SK-N-SH (cell line): ENCODE measurements at places on chromosomes 7 and 10. TPM values are rescaled to one million over a fixed set of nuclear protein-coding genes. Genes with fewer than 3 reads are reported as not detected.

DNA sequence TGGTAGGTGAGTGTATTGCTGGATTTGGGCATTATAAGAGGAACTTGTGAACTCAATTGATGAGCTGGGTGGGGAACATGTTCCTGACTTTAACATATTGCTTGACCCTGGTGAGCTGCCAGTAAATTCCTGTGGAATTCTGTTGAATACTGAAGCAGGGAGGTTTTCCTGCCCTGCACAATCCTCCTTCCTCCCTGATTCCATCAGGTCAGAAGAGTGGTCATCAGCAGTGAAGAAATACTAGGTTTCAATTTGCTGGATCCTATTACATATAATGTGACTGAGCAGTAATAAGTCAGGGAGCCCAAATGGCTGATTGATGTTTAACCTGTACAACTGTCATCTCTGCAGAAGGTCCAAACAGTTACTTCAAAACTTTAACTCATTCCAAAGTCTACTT, 581.2 kb downstream of the SUGCT start:
- DNase-seq: no peak

GRCh38 chr7:55325371-55325792, 39.8 kb upstream of the LANCL2 start:
- no peak for DNase-seq

DNA sequence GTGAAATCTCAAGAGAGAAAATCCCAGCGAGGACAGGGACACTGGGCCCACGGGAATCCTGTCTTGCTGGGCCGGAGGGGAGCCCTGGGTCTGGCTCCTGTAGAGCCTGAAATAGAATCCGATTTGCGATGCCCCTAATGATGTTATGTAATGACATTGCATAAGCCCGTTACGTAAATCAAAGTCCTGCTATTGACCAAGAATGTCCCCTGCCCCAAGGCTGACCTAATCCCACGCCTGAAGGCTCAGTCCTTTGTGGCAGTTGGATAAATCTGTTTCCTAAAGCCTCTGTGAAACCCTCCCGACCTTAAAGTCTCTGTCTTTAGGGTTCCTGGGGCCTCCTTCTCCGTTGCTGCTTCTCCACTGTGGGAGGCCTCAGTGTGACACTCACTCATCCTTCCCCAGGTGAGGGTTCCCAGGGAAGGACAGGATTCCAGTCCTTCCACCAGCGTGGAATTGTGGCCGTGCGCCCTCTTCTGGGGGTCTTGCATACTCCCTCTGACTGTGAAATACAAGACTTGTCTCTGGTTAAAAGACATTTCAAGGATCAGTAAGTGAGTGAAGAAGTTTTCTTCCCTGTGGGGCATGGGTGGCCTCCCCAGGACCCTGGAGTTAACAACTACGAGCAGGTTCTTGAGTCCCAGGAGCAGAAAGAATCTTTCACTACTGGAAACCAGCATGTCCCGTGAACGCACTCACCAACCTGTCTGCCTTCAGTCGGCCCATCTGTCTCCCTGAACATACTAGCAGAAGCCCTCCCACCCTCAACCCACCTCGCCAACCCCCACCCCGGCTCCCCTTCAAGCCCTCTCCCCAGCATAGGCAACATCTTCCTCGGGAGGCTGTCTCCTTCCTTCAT, 19.8 kb downstream of the ZNF467 start:
- DNase-seq: peak; percentile 71

- no peak for DNase-seq
These were observed 230.5 kb upstream of the AUTS2 start for GRCh38 chr7:69367780-69368179.

GRCh38 chr10:24900888-24901685, 51.3 kb downstream of the PRTFDC1 start:
- DNase-seq: no peak

DNA sequence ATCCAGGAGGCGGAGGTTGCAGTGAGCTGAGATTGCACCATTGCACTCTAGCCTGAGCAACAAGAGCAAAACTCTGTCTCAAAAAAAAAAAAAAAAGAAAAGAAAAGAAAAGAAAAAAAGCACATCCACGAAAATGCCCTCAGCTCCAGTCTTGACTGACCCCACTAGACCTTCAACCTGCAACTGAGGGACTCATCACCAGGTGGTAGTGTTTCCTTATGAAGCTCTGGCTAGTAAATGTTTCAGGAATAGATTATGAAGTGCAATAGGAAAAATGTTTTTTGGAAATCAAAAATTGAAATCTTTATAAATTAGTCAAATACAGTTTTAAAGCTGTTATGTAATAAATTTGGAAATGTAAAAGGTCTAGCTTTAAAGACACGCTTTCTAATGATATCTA, 22.4 kb downstream of the TLL2 start:
- DNase-seq: peak; percentile 43

- DNase-seq: no peak
These were observed 55.2 kb downstream of the ZEB1 start for GRCh38 chr10:31374146-31374696.

The PON3 gene
- polyA plus RNA-seq: not detected in 2 replicates

- DNase-seq: no peak
These were observed 31.3 kb downstream of the PIP4K2A start for GRCh38 chr10:22683140-22683389.

GRCh38 chr7:150963707-150964559, 14.2 kb downstream of the KCNH2 start:
- DNase-seq: no peak

DNA sequence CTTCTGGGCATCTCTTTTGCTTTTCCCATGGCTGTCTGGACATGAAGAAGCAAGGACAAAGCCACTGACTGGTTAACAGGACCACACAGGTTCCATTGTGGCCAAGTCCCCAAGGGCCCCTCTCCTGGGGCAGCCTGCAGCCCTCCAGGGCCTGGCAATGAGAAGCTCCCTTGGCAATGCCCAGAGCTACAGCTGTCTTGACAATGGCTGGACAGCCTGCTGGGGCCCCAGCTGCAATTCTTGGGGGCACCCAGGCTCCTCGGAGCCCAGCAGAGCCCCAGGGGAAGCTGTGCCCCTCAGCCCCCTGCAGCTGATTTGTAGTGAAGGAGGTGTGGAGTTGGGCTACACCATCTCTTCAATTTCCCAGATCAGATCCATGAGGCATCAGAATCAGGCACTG, 384.9 kb upstream of the PODXL start:
- no peak for DNase-seq

DNA sequence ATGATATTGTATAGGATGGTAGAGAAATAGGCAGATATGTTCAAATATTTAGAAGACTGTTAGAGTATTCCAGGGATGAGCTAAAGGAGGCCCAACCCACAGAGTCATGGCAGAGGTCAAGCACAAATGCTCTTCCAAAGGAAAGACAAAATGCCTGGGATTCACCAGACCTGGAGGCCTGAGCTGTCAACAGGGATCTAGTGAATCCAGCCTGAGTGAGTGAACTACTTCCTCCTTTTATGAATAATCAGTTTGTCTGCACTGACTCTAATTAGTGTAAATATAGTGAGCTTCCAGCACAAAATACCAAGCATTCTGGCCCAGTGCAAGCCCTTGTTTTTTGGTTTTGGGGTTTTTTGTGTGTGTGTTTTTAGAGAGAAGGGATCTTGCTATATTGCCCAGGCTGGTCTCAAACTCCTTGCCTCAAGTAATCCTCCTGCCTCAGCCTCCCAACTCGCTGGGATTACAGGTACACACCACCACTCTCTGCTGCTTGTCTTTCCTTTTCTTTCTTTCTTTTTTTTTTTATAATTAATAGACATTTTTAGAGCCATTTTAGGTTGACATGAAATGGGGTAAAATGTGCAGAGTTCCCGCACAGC, 244.4 kb downstream of the SKIDA1 start:
- DNase-seq: no peak

- DNase-seq: peak; percentile 76
These were observed 404.2 kb downstream of the THSD7A start for GRCh38 chr7:11427686-11428273.

- DNase-seq: no peak
These were observed 451.5 kb downstream of the GLRX3 start for GRCh38 chr10:130587718-130588117.

The TFR2 gene
- 0.30 and 0.32 TPM in 2 replicates for polyA plus RNA-seq

The LIPM gene
- not detected in 2 replicates for polyA plus RNA-seq

DNA sequence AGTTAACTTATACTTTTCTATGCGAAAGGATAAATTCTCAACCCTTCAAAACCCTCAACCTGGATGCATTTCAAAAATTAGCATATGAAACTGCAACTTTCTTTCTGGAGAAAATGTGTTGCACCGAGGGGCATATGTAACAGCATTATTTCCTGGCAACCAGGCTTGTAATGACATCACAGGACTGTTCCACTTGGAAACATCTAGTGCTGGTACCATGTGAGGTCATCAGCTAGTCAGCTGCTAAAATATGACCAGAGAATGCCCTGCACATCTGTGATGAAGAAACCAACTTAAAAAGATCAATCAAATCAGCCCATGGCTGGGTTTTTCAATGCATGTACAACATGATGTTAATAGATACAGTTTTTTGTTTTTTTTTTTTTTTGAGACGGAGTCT, 40.0 kb downstream of the FGFR2 start:
- DNase-seq: no peak

- DNase-seq: no peak
These were observed 86.0 kb upstream of the ZNF800 start for GRCh38 chr7:127478461-127478860.

GRCh38 chr10:98511876-98512275, 65.1 kb upstream of the HPS1 start:
- DNase-seq: no peak

- DNase-seq: no peak
These were observed 138.2 kb upstream of the ADO start for GRCh38 chr10:62666275-62666674.

GRCh38 chr10:111075577-111076185, 1.1 kb upstream of the ADRA2A start:
- no peak for DNase-seq

DNA sequence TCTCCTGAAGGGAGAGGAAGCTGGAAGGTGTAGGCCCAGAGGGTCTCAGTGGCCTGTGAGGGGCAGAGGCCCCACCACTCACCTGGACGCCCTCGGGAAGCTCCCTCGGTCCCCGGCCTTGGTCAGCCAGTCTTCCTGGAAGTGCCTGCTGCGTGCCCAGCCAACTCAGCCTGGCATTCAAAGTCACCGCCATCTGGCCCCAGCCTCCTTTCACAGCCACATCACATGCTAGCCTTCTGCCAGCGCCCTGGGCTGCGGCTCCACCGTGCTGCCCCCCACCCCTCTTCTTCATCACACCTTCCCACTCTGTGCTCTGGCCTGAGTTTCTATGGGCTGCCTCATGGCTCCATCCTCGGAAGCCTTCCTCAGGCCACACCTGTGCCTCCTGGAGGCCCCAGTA, 98.0 kb downstream of the ZMIZ1 start:
- no peak for DNase-seq

GRCh38 chr10:13219685-13220670, 14.2 kb downstream of the UCMA start:
- no peak for DNase-seq

The PLXNA4 gene
- polyA plus RNA-seq: 2.4 and 3.0 TPM in 2 replicates

The ZNF365 gene
- 4.5 and 5.9 TPM in 2 replicates for polyA plus RNA-seq

GRCh38 chr7:69808391-69808790, 210.1 kb downstream of the AUTS2 start:
- no peak for DNase-seq

- DNase-seq: peak; percentile 91
These were observed 13.1 kb downstream of the LZTS2 start for GRCh38 chr10:101012525-101013364.

DNA sequence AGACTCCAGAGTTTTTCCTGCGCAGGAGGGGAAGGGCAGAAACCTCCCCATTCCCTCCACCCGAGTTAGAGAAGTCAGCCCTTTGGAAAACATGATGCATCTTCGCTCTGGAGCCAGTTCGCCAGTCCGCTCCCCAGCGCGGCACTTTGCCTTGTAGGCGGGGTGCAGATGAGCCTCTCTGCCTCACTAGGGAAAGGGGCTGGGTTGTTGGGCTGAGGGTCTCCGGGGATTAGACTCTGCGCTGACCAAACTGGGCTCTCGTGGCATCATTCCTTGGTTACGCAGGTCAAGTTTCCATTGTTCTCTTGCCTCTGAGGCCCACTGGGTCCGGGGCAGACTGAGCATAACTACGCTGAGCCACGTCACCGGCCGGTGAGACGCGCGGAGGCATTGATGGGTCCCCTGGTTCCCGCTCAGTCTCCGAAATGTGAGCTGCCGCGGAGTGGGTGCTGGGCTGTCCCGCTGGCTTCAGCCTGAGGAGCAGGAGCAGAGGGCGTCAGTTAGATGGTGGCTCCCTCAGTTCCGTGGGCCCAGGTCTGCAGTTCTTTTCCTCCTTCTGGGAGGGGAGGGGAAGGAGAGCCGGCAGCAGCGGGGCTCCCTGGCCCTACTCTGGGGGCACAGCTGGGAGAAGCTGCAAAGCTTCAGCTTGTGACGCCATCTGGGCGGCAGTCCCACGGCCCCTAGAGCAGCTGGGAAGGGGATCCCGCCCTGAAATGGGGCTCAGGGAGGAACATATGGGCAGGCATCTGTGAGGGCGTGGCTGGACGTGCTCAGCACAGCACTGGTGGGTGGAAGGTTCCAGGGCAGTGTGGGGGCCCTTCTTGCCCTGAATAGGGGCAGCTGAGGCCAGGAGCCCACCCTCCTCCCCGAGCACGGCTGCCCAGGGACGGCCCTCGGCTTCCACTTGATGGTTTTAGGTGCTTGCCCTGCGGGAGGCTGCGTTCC, 121.3 kb upstream of the BTBD16 start:
- no peak for DNase-seq

DNA sequence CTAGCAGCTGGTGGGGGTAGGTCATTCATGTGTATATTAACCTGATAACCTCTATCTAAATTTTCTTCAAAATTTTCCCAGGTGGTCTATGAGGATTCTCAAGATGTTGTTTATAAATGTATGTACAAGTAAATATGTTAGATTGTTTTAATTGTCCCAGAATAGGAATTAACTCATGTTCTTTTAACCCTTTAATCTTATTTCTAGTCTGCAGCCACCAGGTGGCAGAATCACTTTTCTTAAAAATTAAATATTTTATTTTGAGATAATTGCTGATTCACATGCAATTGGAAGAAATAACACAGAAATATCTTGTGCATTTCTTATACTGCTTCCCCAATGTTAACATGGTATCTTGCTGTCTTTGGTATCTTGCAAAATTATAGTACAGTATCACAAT, 589.5 kb downstream of the ARL4A start:
- DNase-seq: no peak

GRCh38 chr7:106770191-106770590, 94.9 kb upstream of the PIK3CG start:
- no peak for DNase-seq

The GPR141 gene
- not detected in 2 replicates for polyA plus RNA-seq
